Hippocampal formation (tissue), 2 donors: ENCODE measurements at places on chromosomes 1 and 21.

DNA sequence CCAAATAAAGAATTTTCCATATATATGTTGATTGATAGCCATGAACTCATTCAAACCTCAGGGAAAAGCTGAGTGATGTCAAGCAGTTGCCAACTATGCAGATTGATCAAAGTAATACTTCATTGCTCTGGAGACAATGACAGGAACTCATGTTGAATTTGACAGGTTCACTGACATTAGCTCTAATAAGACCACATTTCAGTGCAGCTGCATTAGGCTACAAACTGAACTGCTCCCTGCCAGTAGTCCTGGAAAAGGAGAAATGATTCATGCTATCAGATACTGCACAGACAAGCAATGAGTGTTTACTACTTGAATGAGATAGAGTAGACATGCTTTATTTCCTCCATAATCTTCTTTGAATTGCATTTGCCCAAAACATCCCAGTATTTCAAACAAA, 948.4 kb downstream of the MRPL39 start:
- DNase-seq = no peak

- DNase-seq = no peak
These were observed 99.1 kb upstream of the CTTNBP2NL start for GRCh38 chr1:112296908-112297307.

DNA sequence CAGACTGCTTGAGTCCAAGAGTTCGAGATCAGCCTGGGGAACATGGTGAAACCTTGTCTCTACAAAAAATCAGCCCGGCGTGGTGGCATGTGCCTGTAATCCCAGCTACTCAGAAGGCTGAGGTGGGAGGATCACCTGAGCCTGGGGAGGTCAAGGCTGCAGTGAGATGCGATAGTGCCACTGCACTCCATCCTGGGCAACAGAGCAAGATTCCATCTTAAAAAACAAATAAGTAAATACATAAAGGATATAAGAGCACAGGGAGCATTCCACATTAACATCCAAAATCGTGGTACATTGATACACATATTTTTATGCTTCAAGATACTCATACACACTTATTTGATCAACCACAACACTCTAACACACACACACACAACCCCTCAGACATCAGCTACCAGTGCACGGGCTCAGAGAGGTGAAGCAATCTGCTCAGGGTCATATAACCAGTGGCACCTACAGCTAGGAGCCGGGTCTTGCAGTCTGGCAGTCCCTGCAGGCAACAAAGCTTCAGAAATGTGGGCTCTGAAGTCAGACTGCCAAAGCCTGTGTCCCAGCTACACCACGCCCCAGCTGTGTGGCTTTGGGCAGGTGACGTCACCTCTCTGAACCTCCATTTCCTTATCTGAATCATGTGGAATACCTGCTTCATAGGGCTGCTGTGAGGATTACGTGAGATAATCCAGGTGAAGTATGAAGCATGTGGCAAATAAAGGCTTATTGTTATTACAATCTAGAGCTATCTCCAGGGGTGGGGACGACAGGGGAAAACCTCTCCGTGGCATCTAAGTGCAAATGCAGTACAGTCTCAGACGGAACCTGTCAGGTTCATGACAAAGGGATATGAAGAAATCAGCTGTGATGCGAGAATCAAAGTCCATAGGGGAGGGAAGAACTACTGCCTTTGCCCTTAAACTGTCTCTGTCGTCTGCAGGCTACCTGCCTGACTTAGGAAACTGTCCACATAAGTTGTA, 4.8 kb upstream of the CRYBG2 start:
- no peak for DNase-seq

DNA sequence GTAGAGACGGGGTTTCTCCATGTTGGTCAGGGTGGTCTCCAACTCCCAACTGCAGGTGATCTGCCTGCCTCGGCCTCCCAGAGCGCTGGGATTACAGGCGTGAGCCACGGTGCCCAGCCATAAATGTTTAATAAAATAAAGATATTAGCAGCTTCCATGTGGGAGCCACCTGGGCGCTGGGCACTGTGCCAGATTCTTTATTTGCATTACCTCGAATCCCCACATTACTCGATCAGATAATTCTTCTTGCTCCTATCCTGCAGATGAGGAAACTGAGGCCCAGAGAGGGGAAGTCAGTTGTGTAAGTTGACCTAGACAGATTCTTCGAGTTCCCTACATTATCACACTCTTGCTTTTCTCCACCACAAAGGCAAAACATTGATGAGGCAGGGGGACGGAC, 24.9 kb upstream of the TENT5B start:
- DNase-seq = no peak

GRCh38 chr1:75991497-75992114, 59.4 kb upstream of the ASB17 start:
- DNase-seq = peak; percentile 83

DNA sequence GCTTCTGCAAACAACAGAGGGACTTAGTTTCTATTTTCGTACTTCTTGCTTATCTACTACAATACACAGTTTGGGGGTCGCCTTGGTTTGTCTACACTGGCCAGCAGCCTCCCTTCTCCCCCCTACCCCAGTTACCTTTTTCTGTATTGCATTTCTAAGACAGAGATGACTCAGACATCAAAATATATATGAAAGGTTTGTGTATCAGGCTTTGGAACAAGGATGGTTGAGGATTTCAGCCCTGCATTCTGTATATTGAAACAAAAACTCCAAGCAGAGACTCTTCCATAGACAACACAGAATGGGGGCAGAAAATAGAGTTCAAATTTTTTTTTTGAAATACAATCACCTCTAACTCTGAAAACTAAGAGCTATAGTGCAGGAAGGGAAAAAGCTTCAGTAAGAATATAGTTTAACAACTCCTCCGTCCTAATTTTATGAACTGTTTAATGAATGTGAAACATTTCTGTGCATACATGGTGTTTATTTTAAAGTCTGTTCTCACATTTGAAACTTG, 1.9 kb downstream of the SAMD13 start:
- peak; percentile 64 for DNase-seq

DNA sequence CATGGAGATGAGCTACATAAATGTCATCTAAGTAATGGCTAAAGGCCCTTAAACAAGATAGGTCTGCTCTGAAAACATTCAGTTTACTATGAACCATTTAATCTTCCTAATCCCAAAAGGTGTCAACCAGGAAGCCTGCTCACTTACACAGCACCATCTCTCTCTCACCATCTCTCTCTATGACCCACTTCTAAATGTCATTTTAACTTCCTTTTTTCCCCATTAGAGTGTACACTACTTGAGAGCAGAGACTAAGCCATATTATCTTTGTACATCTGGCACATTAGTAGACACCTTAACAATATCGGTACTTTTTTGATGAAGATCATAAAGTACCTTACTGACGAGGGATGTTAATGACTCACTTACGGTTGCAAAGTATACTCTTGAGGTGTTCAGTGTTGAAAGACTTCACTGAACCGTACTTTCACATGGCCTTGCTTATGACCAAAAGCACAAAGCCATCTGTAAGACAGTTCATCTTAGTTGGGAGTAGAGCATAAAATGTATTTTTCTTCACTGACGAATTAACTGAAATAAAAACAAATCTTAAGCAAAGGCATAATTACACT, 25.4 kb downstream of the FBXO42 start:
- no peak for DNase-seq

- DNase-seq = no peak
These were observed 32.9 kb downstream of the SERINC2 start for GRCh38 chr1:31445951-31446350.
